Activated T-helper 2 cell treated with anti-CD3 and anti-CD28 coated beads, Interferon-gamma antibody, Interleukin-2, Interleukin-4, amounts not matched to agents 10 μg/mL and 5 μg/mL and 100 μg/mL, durations not matched to agents 14 hours and 24 hours and 36 hours (primary cell): ENCODE measurements at places on chromosomes 1 and 21.

DNA sequence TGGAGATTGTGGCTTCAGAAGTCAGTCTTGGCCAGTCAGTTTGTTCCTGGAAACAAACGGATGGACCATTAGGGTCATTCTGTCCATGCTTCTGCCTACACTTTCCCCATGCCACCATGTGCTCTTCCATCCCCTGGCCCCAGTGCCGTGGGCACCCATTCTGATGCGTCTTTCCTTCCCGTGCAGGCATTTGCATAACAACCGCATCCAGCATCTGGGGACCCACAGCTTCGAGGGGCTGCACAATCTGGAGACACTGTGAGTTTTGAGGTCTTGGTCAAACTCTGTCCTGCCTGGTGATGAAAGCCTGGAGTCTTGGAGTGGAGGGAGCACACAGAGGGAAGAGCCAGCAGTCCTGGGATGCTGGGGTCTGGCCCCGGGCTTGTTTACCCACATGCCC is 61.1 kb downstream of the UBE2T start:
- no peak for DNase-seq

DNA sequence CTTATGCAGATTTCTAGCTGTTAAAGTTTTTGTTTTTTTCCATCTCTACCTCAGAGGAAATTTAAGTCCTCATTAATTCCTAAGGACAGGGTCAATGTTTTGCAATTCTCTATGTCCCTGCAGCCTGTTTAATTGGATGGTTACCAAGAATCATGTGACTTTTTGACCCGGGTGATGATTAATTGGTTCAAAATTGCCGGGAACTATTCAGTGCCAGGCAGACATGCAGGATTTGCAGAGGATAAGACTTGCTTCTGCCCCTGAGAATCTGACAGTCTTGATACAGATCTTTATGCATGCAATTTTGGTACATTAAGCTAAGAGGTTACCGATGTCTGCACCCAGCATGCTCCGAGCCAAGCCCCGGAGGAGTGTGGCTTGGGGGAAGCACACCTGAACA is 87.9 kb downstream of the PLPP3 start:
- DNase-seq, result no peak

- no peak for DNase-seq
Observed at GRCh38 chr21:31870472-31871193, 2.2 kb upstream of the HUNK start.

DNA sequence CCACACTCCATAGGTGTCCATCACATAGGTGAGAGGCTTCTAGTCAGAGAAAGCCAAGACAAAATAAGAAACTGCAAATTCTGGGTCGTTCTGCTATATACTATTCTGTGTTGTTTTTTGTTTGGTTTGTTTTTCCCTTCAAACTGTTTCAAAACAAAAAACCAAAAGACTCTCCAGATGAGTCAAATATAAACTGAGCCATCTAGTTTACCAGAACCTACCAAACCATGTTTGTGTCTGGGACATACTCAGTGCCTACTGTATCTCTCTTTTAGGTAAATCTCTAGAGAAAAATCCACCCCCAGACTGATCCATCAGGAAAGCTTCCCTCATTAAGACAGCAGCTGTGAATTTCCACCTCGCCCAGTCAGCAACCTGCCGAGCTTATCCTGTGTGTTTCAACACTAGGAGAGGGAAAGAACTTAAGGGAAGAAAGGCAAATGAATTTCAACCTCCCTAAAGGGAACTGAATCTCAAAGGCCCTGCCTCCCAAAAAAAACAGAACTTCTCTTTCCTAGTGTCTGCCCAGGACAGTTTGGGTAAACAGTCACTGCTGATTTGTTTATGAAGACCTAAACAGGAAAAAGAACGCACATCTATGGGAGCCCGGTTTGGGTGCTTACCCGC is 17.2 kb downstream of the PPT1 start:
- no peak for DNase-seq
